Central memory CD8-positive, alpha-beta T cell (primary cell): ENCODE measurements at places on chromosomes 16 and 17.
A peak's percentile ranks its signal among the peaks of the same experiment; 100 is the strongest.

- DNase-seq = no peak
Measured at GRCh38 chr17:81456798-81457197, 55.8 kb downstream of the ACTG1 start.

DNA sequence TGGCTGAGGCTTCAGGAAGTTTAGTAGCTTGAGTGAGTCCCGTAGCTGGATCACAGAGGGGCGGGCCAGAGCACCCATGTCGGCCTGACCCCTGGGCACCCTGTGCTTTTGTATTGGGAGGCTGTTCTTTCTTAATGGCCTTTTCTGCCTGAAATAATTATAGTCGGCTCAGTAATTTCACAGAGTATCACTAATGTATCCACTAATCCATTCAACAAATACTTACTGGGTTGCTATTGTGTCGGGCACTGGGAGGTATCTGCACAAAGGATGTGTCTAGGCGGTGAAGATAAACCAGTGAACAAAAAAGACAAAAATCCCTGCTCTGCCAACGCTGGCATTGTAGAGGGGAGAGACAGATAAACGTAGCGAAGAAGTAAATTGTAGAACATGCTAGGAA, 318.6 kb downstream of the FOXL1 start:
- DNase-seq = no peak

- DNase-seq = no peak
Measured at GRCh38 chr17:38888842-38889241, 19.0 kb downstream of the LASP1 start.

DNA sequence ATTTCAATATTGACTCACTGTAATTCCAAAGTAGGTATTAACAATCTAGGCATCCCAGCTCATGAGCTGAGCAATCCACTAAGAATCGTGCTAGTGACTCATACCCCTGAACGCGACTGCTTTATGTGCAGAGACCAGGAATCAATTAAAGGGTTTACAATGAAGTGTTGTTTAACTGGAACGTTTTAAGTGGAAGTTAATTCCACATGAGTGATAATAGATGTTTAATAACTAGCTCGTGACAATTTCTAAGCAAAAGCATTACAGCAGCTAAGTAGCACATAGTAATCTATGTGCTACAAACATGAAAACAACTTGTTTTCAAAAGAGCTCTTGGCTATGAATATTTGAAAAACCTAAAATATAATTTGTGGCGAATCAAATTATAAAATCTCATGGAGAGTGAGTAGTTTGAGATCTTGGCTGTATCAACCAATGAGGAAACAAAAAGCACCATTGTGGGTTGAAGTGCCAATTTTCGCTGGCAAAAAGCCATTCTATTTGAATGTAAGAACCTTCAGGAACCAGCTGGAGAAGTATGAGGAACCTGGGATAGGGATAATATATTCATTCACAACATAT, 9.4 kb downstream of the GJC1 start:
- no peak for DNase-seq

- DNase-seq = no peak
Measured at GRCh38 chr17:2402544-2402943, 1.7 kb upstream of the MNT start.

GRCh38 chr16:60902114-60902513, 1134.1 kb downstream of the CDH8 start:
- DNase-seq = no peak

DNA sequence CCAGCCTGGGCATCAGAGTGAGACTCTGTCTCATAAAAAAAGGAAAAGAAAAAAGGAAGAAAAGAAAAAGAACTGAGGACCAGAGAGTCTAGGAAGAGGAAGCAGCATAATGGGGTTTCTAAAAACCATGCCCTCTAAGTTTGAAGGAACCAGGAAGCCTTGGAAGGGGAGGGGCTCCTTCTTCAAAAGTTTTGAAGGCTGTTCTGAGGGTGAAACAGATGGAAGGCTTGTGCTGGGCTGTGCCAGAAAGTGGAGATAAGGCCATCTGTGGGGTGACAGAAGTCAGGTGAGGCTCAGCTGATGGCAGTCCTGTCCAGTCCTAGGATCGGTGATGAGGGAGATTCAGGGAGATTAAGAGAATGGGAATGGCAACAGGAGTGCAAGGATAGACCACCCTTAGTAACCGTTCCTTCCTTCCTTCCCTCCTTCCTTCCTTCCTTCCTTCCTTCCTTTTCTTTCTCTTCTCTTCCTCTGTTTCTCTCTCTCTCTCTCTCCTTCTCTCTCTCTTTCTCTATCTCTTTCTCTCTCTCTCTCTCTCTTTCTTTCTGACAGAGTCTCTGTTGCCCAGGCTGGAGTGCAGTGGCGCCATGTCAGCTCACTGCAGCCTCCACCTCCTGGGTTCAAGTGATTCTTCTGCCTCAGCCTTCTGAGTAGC, 182.6 kb downstream of the NTN1 start:
- no peak for DNase-seq

DNA sequence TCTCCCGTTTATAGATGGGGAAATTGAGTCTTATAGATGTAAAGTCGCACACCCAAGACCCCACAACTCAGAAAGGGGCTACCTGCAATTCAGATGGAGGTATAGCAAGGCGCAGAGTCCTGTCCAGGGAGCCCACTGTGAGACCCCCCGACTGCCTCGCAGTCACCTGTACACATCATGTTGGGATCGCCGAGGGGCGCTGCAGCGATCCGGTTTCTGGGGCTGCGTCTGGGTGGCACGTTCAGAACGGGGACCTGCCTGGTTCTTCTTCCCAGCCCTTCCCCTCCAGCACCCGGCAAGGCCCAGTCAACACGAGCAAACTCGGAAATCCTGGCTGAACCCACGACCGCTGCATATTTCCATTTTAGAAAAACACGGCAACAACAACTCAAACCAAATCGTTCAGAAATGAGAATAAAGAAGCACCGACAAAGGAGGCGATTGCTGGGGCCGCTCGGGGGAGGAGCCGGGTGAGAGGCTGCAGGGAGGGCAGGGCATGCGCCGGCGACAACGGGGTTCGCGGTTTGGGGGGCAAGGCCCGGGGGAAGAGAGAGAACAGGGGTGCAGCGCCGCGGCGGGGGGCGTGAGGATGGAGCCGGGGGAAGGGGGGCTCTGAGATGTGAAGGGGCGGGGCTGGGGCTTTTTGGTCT, 643 bp downstream of the HSDL1 start:
- DNase-seq = peak; percentile 15
